ENCODE measurements at places on chromosomes 11 and 22.

DNA sequence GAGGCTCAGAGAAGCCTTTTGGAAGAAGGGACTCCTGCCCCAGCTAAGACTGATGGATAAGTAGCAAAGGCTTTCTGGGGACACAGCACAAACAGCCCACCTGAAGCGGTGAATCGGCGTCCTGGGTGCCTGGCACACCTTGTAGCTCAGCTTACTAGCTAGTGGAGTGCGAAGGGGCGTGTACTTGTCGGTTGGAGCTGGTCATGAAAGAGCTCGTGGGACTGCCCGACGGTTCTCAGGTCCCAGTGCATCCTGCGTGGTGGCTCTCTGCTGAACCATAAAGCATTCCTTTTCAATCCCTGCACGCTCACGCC is 690 bp upstream of the UVRAG start:
- no peak for DNase-seq

DNA sequence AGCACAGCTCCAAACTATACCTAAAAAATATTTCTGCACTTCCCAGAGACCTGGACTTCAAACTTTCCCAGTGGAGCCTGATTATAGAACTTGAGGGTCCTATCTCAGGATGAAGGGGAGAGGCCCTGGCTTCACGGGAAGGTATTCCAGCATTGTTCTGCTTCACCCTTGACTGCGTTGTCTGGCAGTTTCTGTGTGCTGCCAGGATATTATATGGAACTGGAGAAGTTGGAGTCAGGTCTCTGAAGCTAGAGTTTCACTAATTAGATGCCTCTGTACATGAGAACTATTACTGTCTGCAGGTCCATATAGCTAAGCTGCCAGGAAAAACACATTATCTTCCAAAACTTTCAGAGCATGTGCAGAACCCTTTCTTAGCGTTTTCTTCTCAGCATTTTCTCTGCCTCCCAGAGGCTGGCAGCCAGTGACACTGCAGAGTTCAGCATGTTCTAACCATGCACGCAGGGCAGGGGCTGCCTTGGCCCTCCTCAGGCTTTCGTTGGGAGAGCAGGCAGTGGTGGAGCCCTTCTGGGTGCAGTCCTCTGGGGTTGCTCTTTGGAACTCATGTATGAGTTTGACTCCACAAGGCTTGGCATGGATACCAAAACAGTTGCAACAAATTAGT is 99.3 kb downstream of the CWC15 start:
- no peak for DNase-seq

GRCh38 chr11:23767576-23767975 is 729.3 kb upstream of the LUZP2 start:
- no peak for DNase-seq

DNA sequence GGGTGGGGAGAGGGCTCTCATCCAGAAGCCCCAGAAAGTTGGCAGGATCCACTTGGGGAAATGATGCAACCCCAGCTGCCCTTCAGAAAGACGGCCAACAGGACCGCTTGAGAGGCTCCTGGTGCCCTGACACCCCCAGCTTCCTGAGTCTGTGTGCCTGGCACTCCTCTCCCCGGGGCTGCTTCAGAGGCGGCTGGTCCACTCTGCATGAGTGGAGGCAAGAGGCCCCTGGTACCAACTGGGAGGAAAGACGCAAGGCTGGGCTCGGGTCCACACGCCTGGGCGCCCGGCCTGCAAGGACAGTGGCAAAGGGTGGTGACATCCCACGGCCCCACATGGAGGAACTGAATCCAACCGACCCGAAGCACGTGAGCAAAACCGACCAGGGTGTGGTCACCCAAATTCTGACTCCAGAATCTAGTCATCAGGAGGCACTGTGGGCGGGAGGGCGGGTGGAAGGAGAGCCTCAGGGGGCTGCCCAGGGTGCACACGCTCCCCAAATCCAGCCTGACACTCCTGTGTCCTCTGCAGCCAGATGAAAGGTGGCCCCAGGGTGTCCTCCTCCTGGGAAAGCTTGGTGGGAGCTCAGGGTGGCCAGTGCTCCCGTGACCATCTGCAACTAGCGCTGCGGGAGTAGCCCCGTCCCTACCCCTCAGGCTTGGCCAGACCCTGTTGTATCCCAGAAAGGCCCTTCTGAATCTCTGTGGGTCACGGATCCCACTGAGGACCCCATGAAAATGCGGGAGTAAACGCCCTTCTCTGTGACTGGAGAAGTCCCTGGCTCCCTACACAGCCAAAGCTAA is 3.7 kb downstream of the RNH1 start:
- DNase-seq = no peak

GRCh38 chr11:57251491-57252104 is 14.5 kb upstream of the APLNR start:
- no peak for DNase-seq

DNA sequence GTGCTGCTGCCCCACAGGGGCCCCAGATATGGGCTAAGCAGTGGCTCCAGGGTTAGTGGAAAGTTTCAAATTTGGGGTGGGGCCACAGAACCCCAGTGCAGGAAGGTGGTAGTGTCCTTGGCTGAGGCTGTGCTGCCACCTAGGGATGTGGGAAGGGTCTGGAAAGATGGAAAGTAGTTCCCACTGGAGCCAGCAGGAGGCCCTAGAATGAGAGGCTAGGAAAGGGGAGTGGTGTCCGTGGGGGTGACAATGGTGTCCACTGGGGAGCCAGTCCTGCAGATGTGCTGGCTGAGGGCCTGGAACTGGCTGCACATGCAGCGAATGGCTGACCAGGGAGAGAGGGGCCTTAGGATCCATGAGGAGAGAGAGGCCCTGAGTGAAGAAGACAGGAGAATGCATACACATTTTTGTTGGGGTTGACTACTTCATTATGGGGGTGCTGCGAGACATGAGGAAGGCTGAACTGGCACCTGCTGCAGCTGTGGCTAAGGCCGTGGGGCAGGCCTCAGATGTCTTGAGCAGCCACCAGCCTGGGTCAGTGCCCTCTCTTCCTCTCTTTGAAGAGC is 21.1 kb downstream of the RFPL3 start:
- DNase-seq = no peak

DNA sequence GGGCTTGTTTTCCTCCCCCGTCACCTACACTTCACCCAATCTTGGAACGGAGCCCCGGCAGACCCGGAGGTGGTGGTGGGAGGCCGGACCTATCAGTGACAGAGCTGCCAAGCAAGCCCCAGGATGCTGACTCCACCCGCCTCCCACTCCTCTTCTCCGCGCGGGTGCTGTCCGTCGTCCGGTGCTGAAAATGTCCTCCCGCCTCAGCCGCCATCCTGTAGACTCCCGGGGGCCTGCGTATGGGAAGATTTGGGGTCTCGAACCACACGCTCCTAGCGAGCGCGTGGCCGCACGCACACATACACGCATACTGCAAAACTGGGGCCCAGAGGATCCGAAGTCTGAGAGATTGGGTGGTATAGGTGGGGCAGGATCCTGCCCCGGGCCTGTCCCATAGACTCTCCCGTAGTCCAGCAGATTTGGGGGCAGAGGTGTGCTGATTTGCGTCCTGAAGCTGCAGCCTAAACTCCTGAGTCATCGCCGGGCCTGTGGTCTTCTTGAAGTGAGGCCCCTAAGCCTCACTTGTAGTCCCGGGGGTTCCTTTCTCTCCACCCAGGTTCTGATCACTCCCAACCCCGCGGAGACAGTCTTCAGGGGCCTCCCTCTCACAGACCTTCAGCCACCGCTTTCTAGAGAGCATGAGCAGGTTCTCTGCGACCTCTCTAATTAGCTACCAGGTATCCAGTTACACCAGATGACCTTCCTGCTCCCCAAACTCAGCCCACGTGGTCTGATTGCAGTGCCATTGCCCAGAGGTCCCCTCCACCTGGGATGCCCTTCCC is 796 bp upstream of the YIF1A start:
- peak; percentile 42 for DNase-seq

Data from stimulated activated CD8-positive, alpha-beta memory T cell treated with anti-CD3 and anti-CD28 coated beads, Interleukin-15, amount 100 ng/mL, for 1 hour (primary cell).